ENCODE measurements at places on chromosomes 4 and X.

GRCh38 chr4:123616951-123617461 lies 220.4 kb downstream of the SPRY1 start:
- peak; percentile 11 for DNase-seq

DNA sequence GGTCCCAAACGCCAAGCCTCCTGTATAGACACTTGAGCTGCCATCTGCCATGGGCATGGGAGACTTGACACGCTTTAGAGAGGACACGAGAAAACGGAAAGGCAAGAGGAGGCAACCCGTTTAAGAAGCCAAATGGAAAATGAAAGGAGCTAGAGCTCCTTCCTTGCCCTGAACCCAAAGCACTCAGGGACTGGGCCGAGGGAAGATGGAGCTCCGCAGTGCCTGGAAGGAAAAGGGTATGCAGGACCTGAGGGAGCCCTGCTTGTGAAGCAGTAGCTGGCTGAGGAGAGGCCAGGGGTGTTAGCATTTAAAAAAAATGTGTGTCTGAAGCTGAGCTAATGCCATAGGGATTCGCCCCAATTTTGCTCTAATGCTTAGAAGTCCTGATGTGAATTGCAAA lies 15.1 kb downstream of the MCF2 start:
- DNase-seq = no peak

- DNase-seq = no peak
Observed at GRCh38 chr4:79472693-79473438, 64.8 kb upstream of the GK2 start.

DNA sequence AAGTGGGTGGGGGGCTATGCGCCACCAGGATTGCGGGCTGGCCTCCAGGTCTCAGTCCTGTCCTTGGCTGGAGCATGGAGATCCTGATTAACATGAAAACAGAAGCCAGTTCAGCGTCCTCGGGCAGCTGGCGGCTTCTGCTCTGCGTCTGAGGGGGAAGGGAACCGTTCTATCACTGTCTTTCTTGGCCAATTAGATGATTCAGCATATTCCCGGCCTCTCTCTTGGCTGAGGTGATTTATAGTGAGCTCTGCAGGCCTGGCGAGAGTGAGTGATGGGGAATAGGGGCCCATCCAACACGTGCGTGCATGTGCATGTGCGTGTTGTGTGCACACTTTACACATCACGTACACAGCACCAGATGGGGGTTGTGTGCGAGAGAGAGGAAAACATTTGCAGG lies 145.8 kb upstream of the ATP6AP2 start:
- no peak for DNase-seq

- DNase-seq = peak; percentile 45
Observed at GRCh38 chr4:99998062-99998867, 48.2 kb upstream of the H2AZ1 start.

GRCh38 chr4:147078362-147078761 lies 132.7 kb upstream of the TTC29 start:
- peak; percentile 49 for DNase-seq

GRCh38 chrX:65702956-65703355 lies 35.5 kb downstream of the MSN start:
- DNase-seq = no peak

DNA sequence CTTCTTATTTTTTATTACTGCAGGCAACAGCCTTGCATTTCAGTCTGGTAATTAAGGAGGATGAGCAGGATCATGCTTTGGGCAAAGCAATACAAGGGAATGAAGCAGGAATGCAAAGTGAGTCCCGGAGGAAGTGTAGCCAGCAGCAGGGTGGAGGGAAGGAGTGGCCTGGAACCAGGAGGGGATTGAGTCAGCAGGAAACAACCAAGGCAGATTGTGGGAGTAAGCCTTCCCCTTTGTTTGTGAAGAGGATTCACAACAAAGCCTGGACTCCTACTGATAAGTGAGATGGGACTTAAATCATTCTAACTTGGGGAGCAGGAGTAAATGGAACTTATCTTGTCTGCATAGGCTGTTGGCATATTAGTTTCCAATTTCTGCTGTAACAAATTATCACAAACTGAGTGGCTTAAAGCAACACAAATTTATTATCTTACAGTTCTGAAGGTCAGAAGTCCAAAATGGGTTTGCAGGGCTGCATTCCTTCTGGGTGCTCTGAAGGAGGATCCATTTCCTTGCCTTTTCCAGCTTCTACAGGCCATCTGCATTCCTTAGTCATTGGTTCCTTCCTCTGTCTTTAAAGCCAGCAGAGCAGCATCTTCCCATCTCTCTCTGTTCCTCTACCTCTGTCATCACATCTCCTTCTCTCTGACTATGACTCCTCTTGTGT lies 93.2 kb upstream of the AP1S2 start:
- DNase-seq = peak; percentile 71

DNA sequence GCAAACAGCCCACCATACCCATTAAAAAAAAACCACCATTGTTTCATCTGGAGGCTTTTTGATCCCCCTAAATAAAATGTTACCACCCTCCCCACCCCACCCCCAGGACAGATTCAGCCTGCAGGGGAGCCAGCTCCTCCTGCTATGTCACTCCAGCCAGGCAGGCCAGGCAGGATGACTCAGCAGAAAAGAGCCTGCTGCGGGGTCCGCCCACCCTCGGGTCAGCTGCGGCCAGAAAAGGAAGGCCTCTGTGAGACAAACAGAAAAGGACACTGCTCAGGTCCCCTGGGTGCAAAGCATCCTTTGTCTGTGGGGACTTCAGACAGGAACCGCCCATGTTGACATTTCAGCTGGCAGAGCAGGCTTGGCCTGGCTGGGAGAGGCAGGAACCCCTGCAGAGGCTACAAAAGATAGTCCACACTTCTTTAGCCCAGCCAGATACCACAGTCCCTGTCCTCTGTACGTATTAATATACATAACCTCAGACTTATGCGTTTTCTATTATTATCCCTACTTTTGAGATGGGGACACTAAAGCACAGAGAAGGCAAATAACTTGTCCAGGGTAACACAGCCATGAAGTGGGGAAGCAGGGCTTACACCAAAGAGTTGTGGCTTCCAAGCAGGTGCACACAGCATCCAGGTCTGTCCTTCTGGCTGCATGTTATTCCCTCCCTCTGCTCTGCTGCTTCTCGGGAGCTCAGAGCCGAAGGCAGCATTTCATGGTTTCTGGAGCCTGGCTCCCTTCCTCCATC lies 147.7 kb downstream of the CPEB2 start:
- DNase-seq = peak; percentile 89

DNA sequence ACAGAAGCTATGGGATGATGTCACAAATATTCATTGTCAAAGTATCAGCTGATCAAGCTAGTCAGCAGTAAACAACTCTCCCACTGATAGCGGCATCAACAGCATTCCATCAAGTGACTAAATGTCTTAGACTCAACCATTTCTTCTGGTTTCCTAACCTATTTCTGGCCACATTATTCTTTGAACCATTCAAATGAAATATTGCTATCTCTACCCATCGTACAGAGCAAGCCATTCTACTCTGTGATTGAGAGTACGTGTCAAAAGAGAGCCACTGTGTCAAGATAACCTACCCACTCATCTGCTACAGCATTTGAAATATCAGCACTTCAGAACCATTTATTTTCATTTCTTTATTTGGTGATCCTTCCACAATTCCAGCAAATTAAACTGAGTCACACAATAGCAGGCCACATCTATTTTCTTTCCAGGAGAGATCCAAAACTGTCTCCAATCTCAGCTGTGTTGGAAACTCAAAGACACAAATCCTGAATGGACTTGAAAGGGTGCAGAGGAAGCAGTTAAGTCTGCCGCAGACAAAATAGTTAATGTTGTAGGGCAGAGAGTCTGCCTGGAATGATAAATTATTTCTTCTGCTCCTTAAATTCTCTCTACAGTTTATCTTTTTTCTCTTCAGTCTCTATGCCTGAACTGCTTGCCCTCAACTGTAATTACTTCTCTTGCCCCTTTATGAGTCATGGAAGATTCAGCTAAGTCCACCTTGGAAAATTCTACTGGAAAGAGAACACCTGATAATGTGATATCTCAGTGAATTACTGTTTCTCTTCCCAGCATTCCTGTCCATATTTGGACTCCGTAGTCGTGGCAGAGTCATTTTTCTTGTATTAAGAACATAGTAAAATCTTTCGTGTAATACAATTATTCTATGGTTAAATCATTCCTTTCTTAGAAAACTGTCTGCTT lies 364.8 kb downstream of the PDGFC start:
- DNase-seq = no peak

GRCh38 chr4:85448906-85449890 lies 25.8 kb upstream of the ARHGAP24 start:
- no peak for DNase-seq

DNA sequence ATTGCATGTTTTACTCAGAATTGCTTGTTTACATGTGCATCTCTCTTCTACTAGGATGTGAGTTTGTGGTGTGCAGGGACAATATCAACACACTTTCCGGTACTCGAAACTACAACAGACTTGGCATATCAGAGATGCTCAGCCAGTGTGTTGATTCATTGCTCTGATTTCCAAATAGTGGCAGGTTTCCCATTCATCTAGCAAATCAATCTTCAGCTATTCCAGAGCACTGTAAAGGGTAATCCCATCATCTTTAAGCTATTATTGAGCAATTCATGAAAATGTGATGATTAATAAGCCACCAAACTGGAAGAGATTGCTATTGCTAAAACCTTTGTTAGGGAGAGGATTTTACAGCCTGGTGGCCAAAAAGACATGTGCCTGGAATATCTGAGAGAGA lies 574.2 kb upstream of the CPEB2 start:
- DNase-seq = no peak

DNA sequence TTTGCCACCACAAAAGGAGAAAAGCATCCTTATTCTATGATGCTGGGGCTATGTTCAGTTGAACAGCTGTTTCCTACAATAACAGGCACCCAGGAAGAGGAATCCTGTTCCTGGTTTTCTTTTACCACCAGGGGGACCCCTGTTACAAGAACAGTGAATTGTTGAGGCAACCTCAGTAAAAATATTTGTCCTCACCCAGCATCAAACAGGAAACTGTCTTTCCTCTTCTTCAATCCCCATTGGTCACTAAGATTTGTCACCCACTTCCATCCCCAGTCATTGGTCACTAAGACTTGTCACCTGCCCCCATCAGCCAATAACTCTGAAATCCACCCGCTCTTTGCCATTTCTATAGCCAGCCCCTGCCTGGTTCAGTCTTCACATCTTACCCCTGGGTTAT lies 143.5 kb upstream of the GALNT7 start:
- DNase-seq = peak; percentile 79

GRCh38 chrX:18410038-18410437 lies 15.4 kb upstream of the CDKL5 start:
- DNase-seq = peak; percentile 15

- peak; percentile 32 for DNase-seq
Observed at GRCh38 chrX:34578237-34578636, 78.8 kb downstream of the TMEM47 start.
